ENCODE measurements at places on chromosomes 7 and 10. TPM values are rescaled to one million over a fixed set of nuclear protein-coding genes. Genes with fewer than 3 reads are reported as not detected.

Gene CPA2
- total RNA-seq, result not detected

Gene TMEM176B
- total RNA-seq, result not detected

Gene RET
- total RNA-seq, result not detected

Gene BEND7
- not detected for total RNA-seq

Gene HECW1
- not detected for total RNA-seq

Gene SLC29A4
- total RNA-seq, result 1.4 TPM

Gene UNCX
- not detected for total RNA-seq

Gene TSPAN13
- 1.4 TPM for total RNA-seq

Gene TFEC
- 0.16 TPM for total RNA-seq

Gene ERLIN1
- total RNA-seq, result 21.4 TPM

Gene HECTD2
- total RNA-seq, result 2.6 TPM
